Immature natural killer cell (primary cell): ENCODE measurements at places on chromosomes 11 and 22. TPM values are rescaled to one million over a fixed set of nuclear protein-coding genes. Genes with fewer than 3 reads are reported as not detected.

The BLID gene
- not detected for polyA plus RNA-seq

DNA sequence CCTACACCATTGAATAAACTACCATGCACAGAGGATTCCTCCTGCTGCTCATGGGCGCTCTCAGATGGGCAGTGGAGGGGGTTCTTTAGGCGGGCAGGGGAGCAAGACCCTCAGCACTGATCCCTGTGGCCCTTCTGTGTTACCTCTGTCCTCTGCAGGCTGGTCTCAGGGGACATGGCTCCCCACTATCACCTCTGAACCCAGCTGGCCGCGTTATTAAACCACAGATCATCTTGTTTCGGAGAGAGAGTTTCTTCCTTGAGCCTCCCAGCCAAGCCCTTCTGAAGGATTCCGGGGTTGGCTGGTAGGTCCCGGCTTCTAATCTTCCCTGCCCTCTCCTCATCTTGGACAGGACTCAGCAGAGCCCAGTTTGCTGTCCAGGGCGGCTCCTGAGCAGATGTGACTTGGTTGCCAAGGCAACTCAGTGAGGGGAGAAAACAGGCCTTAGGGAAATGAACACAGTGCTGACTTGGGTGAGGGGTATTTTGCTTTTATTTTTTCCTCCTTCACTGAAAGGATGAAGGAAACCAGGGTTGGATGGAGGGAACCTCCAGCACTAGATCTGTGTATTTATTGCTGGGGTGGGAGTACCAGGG, 13.3 kb downstream of the APOL3 start:
- DNase-seq = no peak

GRCh38 chr11:16297332-16297731, 59.0 kb downstream of the SOX6 start:
- DNase-seq = no peak

The STK33 gene
- not detected for polyA plus RNA-seq

DNA sequence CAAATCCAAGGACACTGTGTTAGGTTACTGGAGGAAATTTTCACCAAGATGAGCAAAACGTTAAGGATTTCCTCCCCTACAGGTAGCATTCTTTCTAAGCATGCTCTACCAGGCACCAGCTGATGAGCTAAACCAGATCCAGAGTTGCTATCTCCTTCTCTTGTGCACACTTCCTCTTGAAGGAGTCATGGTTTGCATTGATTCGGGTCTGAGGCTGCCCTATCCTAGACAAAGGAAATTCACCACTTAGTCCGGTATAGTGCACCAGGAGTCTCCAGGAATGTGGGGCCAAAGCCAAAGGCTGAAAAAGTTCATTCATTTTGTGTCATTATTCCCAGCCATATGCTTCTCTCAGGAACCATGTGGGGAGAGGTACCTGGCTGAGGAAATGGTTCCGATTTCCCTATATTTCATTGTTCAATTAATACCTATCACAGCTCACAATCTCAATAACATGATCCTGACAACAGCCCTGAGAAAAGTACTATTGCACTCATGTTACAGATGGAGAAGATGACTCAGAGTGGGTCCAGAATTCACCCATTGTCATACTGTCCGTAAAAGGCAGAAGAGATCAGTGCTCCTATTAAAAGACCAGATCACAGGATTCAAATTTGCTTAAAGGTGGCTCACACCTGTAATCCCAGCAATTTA, 39.1 kb downstream of the SLC35F2 start:
- DNase-seq = no peak

- DNase-seq = no peak
Measured at GRCh38 chr11:78796956-78797355, 222.3 kb upstream of the NARS2 start.

DNA sequence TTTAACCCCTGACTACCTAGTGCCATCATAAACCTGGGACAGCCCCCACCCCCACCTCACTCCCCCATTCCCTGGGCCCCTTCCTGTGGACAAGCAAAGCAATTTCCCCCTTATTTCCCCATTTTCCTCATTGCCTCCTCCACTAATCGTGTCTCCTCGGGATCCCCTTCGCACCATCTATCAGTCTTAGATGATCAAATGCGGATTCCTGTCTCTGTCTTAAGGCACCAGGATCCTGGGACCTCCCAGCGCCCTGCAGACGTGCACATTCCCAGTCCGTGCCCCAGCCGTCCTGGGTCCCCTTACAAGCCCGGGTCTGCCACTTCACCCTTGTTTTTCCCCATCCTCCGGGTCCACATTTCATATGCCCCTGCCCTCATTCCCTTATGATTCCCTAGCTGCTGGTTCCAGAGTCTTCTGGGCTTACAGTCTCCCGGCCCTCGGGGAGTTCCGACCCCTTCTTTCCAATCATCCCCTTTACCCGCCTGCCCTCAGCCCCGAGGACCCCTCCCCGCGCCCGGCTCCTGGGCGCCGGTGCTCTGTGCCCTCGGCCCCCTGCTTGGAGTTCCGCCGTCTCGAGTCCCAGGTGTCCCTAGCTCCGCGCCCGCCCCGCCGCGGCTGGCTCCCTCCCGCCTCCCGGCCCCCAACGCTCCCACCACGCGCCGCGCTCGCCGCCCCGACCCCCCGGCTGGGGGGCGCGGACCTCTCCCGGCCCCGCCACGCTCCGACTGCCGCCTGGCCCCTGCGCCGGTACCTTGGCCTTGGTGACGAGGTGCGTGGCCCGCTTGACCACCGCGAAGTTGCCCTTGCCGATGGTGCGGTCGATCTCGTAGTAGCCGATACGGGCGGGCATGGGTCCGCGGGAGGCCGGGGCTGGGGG, 599 bp downstream of the SIK3 start:
- DNase-seq = no peak

DNA sequence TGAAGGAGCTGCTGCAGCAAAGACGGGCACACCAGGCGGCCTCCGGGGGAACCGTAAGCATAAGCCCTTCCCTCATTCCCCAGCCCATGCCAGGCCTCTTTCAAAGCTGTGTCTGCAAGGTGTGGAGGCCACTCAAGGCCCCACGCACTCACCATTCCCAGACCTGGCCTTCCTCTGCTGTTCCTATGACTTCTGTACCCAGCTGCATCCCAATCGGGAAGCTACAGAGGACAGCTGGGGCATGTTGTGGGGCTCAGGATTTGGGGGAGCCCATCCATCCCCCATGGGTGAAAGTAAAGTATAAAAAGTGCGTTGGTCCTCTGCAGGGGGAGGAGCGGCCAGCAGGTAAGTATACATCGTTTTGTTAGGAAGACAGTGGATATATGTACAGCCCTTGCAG, 2.2 kb downstream of the POU2AF3 start:
- no peak for DNase-seq

The OVOL1 gene
- polyA plus RNA-seq = not detected

The MAPK8IP2 gene
- polyA plus RNA-seq = not detected

DNA sequence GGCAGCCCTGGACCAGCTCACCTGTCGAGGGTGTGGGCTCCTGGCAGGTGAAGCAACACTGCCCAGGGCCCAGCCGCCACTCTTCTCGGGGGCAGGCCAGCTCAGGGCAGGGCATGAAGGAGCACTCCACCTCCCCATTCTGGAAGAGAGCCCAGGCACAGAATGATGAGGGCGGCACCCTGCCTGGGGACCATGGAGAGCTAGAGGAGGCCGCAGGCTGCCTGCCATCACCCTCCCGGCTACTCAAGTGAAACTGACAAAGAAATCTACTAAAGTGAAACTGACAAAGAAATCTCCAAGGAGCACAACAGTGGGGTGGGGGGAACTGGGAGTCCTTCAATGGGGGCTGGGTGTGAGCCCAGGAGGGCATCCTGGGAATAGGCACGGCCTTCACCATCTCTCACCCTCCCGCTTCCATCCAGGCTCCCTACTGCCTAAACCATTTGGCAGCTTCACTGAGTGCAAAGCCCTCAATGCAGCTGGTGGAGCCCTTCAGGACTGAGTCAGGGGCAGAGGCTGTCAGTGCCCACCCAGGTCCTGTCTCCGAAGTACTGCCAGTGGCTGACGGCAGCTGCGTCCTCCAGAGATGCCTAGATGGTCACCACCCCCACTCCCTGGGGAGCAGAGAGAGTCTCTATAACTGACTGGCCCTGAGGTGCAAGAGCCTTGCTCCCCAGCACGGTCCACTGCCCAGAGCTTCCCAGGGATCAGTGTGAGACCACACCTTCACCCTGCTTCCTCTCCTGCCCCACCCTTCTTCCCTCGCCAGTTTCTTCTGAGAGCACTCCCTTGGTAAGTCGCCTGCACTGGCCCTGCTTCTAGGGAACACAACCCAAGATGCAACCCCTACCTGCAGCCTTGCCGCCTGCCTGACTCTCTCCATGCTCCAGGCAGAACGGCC, 21.7 kb downstream of the VWCE start:
- DNase-seq = no peak

- no peak for DNase-seq
Measured at GRCh38 chr22:33476716-33477115, 418.5 kb upstream of the SYN3 start.

GRCh38 chr11:25758145-25758661, 573.7 kb upstream of the ANO3 start:
- no peak for DNase-seq

The SNX32 gene
- polyA plus RNA-seq = 1.7 TPM

The TTC28 gene
- polyA plus RNA-seq = 0.65 TPM

The PRG3 gene
- not detected for polyA plus RNA-seq

GRCh38 chr11:61171907-61172306, 10.7 kb upstream of the VPS37C start:
- DNase-seq = no peak

DNA sequence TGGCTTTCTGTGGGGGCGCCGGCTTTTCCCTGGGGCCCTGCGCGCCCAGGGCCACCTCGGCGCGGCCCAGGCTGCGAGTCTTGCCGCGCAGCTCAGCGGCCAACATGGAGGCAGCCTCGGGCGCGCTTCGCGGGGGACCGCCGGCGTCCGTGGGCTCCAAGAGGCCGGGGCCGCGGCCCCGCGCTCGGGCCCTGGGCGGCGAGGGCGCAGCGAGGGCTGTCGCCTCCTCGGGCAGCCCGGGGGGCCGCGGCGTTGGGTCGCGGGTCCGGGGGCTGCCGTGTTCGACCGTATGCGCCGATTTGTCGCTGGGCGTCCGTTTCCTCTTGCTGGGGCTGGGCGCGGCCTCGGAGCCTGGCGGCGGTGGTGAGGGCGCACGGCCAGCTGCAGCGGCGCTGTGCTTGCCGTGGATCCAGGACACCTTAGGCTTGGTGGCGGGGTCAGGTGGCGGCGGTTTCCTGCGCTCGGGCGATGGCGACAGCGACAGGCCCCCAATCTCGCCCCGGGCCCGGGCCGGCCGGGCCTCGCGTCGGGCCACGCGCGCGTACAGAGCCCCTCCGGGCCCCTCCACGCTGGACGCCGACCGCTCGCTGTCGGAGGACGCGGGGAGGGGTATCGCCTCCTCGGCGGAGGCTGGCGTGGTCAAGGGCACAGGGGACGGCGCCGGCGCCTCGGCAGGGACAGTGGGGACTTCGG, 11.9 kb downstream of the SCARF2 start:
- no peak for DNase-seq

The POLR2F gene
- polyA plus RNA-seq = 203 TPM

The ZBTB16 gene
- polyA plus RNA-seq = 92.5 TPM

GRCh38 chr22:41240377-41241132, at the start of gene CHADL:
TSS of gene CHADL (minus strand) at chr22:41240931. CDS start at chr22:41240881, 50 bp downstream.
- no peak for DNase-seq

The UCP3 gene
- 1.3 TPM for polyA plus RNA-seq

The KCNJ1 gene
- polyA plus RNA-seq = not detected

The NLRP14 gene
- not detected for polyA plus RNA-seq

- no peak for DNase-seq
Measured at GRCh38 chr22:42179616-42180015, 49.0 kb upstream of the CYP2D6 start.

DNA sequence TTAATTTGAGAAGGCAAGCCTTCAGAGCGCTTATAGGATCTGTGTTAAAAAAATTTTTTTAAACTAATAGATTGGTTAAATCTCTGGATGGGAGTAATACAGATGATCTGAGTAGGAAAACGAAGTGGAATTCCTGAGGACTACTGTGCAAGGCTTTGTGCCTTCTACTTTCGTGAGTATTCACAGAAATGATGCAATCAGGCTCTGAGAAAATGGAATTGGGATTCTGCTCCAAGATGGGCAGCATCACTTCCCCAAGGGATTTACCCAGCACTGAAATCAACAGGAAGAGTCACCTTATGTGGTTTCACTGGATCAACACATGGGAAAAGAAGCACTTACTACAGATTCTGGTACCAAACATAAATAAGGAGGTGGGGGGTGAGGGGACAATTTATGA, 12.5 kb downstream of the KMT5B start:
- no peak for DNase-seq

The BRSK2 gene
- polyA plus RNA-seq = 0.12 TPM

The TTC36 gene
- 0.37 TPM for polyA plus RNA-seq

The OR56A3 gene
- not detected for polyA plus RNA-seq

The MN1 gene
- 0.14 TPM for polyA plus RNA-seq

GRCh38 chr22:19517919-19518611, 6.1 kb downstream of the CLDN5 start:
- no peak for DNase-seq

- no peak for DNase-seq
Measured at GRCh38 chr22:22458896-22459588, 49.5 kb downstream of the ZNF280B start.

DNA sequence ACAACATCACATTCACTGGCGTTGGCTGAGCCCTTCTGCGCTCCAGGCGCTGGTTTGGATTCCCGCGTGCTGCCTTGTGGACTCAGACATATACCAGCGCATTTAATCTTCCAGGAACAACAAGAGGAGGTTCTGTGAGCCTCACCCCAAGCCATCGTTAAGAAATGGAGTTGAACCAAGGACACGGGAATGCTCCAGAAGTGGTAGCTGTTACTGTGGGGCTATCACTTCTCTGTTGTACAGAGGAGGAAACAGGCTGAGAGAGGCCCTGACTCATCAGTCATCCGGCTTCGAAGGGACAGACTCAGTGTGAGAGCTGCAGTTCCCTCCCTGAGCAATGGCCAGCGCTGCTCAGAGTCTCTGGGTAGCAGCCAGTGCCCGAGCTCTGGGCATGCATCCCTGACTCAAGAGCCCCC, 291.3 kb downstream of the TBC1D22A start:
- no peak for DNase-seq

DNA sequence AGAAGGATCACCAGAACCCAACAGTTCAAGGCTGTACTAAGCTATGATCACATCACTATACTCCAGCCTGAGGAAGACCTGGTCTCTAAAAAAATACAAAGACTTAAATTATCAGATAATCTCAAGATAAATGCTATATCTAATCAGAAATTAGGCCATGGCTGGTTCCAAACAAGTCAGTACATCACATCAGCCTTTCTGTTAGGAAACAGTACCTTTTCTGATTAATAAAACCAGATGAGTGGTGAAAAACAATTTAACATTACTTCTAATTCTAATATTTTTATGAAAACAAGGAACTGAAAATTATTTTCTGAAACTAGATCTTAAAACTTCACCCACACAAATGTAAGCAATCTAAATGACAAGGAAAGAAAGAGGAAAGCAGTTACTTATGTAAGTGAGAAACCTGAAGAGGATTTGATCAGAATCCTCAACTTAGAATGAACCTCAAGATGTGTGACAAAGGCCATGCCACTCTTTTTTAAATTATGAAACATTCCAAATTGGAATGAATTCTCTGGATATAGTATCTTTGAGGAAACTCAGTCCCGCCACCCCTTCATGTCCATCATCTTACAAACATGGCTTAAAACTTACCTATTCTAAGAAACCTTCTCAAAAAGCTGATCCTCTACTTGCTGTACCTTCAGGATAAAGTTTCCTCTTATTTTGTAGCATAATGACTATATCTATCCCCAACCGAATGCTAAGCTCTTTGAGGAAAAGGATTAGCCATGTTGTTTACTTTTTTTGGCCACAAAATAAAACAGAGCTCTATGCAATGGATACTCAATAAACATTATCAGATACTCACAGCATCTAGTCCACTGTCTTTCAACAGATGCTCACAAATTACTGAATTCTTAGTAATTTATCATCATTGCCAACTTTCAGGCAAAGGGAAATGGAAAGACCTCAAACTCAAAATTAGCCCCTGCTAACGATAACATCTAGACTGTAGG, 132.0 kb downstream of the MRTFA start:
- no peak for DNase-seq
